ENCODE measurements at places on chromosomes 6 and 20.

- DNase-seq = no peak
These were observed 357.8 kb downstream of the MAFB start for GRCh38 chr20:40331249-40331648.

- no peak for DNase-seq
These were observed 39.4 kb upstream of the MLIP start for GRCh38 chr6:54071821-54072340.

DNA sequence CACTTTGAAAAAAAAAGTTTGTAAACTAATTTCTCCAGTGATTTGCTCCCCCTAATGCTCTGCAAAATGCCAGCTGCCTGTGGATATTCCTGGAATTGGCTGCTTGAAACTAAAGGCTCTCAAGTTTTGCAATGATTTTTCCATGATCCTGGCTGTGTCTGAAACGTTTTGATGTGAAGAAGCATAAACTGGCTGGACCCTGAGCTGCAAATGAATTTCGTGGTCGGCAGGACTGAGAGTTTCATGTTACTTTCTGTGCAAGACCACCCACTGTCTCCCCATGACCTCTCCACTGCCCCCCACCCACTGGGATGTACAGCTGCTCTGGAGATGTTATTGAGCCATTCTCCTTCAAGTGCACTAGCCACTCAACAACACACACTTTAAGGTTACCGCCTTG is 171.3 kb upstream of the SSTR4 start:
- DNase-seq = no peak

DNA sequence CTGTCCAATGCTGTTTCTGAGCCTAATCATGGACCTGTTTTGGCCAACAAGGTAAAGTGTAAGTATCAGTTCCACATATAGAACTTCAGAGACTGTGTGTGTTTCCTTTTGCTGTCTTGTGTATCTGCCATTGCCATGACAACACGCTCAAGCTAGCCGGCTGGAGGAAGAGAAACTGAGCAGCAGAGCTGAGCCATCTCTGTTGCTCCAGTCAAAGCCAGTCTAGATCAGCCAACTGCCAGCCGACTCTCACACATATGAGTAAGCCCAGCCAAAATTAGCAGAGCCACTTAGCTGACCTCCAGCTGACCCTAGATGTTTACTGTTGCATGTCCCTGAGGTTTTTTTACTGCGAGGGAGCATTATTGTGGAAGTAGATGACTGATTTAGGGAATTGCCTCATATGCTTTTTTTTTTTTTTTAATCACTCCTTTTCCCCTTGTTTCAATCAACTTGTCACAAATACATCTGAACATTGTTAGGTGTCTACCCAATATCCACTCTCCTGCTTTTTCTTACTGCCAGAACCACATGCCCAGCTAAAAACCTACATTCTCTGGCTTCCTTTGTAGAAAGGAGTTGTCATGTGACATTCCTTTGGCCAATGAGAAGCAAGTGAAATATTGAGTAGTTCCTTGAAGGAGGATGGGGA is 304.3 kb upstream of the SUPT3H start:
- DNase-seq = no peak

DNA sequence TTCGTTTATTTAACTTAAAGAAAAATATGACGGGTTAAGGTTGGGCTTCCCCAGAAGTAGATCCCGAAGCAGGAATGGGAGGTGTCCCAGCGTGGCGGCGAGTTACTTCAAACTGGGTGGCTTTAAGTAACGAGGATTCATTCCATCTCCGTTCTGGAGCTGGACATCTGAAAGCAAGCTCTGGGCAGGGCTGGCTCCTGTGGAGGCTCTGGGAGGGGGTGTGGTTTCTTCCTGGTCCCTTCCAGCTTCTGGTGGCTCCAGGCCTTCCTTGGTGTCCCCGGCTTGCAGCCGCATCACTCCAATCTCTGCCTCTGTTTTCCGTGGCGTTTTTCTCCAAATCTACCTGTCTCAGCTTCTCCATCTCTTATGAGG is 47.3 kb upstream of the BHLHE23 start:
- no peak for DNase-seq

Measured in activated T-cell treated with anti-CD3 and anti-CD28 coated beads, Interleukin-2, amount 50 U/mL, for 4 hours (primary cell).